Caki2 (cell line): ENCODE measurements at places on chromosomes 16 and 17. TPM values are rescaled to one million over a fixed set of nuclear protein-coding genes. Genes with fewer than 3 reads are reported as not detected.

DNA sequence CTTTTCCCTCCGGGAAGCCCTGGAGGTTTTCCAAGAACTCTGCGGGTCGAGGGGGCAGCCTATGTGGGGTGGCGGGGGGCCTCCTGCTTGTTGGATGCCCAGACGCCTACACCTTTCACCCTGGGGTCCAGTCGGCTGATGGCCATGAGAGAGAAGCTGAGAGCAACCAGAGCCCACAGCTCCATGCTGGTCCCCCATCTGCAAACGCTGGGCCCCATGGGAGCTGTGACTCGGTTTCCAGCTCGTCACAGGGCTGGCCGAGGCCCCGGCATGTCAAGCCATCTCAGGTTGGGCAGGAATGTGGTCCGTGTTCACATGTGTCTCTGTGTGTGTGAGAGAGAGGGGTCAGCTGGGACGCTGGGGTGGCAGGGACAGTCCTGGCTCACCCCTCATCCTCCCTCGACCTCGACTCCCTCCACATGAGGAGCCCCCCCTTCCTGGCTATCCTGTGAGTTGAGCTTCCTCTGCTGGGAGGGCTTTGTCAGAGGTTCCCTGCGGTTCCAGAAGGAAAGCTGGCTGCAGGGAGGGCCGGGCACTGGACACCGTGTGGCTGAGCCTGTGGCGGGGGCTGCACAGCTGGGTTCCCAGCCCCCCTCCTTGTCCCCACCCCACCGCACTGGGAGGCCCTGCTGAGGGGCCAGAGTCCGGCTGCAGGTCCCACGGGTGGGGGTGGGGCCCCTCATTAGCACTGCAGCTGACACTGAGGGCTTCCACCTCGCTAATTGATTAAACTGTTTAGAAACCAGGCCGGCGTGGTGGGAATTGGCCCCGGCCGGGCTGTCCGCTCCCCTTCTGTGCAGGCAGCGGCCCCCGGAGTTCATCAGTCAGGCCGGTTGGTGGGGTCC is 19.1 kb downstream of the METRNL start:
- no peak for DNase-seq

DNA sequence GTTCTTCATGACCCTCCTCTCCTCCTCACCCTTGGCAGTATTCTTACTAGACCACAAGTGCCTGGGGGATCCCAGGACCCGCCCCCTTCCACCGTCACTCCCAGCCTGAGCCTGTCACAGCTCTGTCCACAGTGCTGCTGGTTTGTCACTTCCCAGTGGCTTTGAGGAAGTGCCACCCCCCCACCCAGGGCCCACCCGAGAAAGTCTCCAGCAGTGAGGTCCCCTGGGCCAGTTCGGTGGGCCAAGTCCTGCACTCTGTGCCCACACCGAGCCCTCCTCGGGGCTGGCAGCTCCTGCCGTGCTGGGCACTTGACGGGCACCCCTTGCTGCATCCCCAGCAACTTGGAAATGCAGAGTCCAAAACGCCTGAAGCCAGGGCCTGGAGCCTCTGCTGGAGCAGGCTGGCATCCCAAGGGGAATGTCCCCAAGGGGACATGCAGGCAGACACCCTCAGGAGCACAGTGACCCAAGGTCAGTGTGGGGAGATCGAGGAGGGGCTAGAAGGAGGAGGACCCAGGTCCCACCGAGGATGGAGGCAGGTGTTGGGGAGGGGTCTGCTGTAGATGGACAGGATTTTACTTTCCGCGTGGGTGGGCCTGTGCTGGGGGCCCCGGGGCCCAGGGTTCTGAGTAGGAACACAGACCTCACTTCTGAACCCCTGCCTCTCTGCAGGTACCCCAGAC is 15.5 kb downstream of the MMP15 start:
- DNase-seq, result no peak

DNA sequence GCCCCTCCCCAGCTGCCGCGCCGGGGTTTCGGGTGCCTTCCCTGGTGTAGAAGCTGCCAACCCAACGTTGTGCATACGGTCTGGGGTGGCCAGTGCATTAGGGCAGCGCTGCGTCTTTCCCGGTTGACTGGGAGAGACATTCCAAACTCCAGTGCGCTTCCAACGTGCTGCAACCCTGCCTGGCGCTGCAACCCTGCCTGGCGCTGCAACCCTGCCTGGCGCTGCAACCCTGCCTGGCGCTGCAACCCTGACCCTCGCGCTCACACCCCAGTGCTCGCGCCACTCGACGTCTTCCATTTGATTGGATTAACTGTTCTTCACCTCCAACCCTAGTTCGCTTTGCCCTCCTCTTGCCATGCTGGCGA is 488 bp upstream of the HAP1 start:
- no peak for DNase-seq

DNA sequence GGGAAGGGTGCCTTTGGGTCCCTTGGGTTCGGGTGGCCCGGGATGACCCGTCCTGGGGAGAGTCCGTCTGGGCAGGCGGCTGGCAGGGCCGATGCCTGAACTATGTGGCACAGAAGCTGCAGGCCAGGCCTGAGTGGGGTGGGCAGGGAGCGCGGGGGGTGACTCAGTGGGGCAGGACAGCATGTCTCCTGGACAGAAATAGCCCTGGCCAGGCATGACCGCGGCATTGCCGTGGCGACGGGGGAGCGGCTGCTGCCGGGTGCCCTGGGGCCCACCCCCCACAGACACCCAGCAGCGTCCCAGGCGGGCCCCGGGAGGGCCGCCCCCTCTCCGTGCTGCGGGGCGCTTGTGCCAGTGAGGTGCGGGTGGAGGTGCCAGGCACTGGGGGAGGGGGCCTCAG is 1.8 kb upstream of the C1QTNF8 start:
- no peak for DNase-seq

DNA sequence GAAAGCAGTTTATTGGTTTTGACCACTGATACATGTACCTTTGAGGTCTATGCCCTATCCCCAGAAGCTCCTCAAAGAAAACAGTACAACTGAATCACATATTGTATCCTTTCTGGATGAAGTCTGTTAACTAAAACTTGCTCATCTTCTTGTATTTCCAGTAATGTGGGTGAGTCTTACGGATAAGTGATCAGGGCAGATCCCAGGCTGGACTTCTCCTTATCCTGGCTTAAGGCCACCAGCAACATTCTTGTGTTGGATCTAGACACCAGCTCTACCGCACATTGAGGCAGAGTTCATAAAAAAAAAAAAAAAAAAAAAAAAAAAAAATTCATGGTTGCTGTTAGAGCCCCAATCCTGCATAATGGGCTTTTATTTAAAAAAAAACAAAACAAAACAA is 536.7 kb upstream of the HSBP1 start:
- no peak for DNase-seq

Gene C16orf96
- total RNA-seq, result not detected in 2 replicates

DNA sequence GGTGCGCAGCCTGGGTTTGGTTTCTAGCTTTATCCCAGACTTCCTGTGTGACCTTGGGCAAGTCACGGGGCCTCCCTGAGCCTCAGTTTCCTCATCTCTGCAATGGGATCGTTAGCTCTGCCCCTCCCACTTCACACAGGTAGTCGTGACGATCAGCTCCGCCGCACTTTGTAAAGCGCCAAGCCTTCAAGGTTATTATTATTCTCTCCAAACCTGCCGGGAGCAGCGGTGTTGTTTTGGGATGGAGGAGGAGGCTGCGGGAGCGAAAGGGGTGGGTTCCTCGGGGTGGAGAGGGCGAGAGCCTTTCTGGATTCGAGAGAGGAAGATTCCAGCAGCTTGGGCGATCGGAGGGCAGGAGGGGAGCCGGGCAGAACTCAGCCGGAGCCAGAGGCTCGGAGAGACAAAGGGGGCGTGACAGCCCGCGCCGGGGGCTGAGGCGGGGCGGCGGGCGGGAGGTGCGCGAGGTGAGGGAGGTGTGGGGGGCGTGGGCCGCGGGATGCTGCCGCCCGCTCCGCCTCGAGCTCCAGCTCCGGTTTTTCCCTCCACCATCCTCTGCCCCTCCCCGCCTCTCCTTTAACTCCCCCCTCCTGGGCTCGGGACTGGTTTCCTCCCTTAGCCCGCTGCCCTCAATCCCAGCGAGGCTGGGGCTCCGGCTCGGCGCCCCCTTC is at the start of gene EFNB3:
EFNB3 (plus strand) TSS at position 602 of the 668 bp plus-strand sequence. CDS start 397 bp downstream, outside the sequence.
- DNase-seq, result no peak

Gene ZFP3
- total RNA-seq, result not detected in 2 replicates

DNA sequence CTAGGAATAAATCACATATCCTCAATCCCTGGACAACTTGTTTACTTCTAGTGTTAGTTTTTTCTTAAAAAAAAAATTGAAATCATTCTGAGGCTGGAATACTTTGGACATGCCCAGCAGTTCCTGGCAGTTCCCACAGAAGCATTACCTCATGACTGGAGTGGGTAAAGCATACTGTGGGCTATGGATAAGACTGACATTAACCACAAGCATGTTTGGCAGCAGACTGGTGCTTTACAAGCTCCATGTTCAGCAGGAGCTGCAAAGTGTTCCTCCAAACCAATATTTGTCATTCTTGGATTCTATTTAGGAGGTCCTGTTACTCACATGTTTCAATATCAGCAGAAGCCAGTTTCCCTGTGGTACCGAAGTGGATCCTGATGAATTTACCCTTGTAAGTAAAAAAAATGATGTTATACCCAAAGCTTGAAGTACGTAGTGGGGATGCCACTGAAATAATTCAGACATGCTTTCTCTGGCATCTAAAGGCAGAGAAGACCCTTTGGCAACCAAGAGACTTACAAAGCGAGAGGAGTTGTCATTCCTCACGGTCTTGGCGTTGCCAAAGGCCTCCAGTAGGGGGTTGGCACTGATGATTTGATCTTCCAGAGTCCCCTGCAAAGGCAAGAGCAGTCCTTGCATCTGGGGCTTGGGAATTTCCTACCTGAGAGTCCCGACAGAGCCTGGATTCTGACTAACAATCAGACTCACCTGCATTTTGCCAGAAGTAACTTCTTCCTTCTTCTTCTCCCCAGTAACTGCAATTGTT is 4.9 kb downstream of the MYH1 start:
- no peak for DNase-seq

Gene TBC1D26
- not detected in 2 replicates for total RNA-seq

- no peak for DNase-seq
These were observed 181.9 kb downstream of the UTP18 start for GRCh38 chr17:51442088-51442865.

GRCh38 chr16:2954656-2955381 is 9.3 kb upstream of the KREMEN2 start:
- DNase-seq, result no peak

Gene ZMYND15
- total RNA-seq, result 0.03 and 0.09 TPM in 2 replicates

Gene IQCK
- total RNA-seq, result 22.0 and 24.1 TPM in 2 replicates

DNA sequence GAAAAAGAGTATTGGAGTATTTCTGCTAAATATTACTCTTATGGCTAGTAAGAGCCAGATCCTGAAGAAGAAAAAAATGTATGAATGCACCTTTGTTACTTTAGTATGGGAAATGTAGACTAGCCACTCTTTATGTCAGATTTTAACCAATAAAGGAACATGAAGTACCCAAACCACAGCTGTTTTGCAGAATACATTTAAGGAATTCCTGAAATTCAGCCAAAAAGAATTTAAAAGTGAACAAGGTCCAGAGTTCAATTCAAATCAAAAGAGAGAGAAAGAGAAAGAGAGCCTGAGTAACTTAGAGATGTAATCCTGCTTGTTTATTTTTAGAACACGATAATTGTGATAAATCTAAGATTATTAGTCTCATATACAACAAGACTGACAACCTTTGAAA is 1.2 kb downstream of the KCNJ16 start:
- DNase-seq, result no peak

DNA sequence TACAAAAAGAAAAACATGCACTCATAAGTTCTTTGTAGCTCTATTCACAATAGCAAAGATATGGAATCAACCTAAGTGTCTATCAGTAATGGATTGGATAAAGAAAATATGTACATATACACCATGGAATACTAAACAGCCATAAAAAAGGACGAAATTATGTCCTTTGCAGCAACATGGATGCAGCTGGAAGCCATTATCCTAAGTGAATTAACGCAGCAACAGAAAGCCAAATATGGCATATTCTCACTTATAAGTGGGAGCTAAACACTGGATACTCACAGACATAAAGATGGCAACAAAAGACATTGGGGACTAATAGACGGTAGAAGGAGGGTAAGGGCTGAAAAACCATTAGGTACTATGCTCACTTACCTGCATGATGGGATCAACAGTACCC is 5.8 kb downstream of the CMC2 start:
- no peak for DNase-seq

- no peak for DNase-seq
These were observed 247.3 kb downstream of the CA10 start for GRCh38 chr17:51911237-51911636.

- DNase-seq, result no peak
These were observed 11.5 kb upstream of the SRCIN1 start for GRCh38 chr17:38617074-38617860.

DNA sequence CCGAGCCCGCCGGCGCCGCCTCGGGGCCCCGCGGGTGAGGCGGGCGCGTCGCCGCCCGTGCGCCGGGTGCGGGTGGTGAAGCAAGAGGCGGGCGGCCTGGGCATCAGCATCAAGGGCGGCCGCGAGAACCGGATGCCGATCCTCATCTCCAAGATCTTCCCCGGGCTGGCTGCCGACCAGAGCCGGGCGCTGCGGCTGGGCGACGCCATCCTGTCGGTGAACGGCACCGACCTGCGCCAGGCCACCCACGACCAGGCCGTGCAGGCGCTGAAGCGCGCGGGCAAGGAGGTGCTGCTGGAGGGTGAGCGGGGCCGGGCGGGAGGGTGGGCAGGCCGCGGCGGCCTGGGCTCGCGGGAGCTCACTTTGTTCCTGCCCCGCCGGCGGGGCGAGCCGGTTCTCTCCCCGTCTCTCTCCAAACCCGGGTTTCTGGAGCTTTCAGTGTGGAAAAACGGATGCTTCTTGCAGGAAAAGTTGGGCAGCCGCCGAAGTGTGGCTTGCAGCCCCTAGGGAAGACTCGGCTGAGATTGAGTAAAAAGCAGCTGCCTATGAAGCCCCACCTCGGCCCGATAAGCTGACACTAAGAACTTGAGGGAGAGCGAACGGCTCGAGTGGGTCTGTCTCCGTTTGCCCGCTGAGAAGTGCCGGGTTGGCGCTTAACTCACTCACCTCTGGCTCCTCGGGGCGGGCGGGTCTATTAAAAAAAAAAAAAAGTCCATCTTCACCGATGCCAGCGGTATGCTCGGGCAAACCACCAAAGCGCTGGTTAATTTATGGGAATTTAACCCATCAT is 677 bp downstream of the SNTB2 start:
- DNase-seq, result peak; percentile 62

DNA sequence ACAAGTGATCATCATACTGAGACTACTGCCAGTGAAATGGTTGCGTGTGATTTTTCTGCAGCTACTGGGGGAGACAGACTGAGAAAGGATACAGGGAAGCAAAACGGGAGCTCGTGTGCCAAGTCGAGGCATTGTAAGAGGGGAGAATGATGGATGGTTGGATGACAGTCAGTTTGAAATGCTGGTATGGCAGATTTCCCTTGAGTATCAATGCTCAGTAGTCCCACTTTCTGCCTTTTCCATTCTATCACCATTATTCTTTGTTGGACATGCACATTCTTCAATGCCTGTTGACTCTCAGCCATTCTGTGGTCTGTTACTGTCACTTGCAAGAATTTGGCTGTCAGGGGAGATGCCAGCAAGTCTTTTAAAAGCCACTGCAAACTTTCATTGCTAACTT is 510.6 kb upstream of the RBFOX1 start:
- no peak for DNase-seq

DNA sequence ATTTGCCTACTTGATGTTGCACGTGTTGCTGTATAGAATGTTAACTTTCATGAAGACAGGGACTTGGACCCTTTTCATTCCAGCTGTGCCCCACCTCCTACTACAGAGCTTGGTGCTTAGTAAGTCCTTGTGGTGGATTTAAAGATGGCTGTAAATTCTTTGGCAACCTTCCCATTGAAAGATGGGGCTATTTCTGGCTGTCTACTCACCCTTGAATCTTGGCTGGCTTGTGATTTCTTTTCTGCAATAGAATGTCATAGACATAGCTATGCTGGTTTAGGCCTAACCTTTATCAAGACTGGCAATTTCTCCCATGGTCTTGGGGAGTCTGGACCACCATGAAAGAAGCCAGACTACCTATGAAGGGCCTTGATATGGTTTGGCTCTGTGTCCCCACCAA is 59.0 kb downstream of the ACSM2A start:
- DNase-seq, result no peak
